Renal cortical epithelial cell (primary cell): ENCODE measurements at places on chromosomes 16 and 17.

DNA sequence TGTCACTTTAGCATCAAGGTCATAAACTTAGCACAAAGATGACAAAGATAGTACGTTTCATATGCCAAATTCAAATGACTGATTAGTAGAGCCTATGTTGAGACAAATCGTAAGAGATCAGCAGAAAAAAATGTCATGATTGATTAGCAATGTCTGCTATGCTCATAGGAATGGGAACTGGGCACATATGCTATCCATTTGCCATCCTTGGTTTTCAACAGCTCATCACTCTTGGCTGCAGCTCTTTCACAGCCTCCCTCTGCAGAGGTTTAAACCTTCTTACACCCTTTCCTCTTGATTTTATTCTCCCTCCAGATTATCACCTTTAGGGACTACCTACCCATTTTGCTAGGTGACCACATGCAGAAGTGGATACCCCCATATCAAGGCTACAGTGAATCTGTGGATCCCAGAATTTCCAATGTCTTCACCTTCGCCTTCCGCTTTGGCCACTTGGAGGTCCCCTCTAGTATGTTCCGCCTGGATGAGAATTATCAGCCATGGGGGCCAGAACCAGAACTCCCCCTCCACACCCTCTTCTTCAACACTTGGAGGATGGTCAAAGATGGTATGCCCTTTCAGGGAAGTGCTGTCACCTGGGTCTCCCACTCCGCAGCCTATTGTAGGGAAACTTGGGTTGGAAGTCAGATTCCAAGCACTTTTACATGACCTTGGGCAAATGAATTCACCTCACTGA, 16.2 kb downstream of the MPO start:
- no peak for DNase-seq

GRCh38 chr17:79171188-79171587, 96.6 kb downstream of the ENGASE start:
- DNase-seq, result no peak

DNA sequence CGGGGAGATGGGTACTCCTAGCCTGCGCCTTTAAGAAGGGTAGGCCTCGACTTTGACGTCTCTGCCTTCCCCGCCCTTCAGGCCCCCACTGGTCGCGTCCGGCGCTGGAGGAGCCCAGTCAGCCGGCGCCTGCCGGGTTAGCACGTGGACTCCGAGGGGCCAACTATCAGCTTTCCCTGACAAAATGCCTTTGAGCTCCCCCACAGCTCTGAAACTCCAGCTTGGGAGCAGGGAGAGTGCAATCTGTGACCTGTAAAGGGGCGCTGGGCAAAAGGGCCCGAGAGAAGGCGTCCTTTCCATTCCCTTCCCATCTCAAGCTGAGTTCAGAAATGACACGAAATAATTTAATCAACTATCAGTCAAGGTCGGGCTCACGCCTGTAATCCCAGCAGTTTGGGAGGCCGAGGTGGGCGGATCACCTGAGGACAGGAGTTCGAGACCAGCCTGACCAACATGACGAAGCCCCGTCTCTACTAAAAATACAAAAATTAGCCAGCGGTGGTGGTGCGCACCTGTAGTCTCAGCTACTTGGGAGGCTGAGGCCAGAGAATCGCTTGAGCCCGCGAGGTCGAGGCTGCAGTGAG, 2.3 kb upstream of the SLC25A39 start:
- peak; percentile 92 for DNase-seq

- no peak for DNase-seq
Measured at GRCh38 chr17:46197530-46197929, 4.3 kb upstream of the KANSL1 start.

DNA sequence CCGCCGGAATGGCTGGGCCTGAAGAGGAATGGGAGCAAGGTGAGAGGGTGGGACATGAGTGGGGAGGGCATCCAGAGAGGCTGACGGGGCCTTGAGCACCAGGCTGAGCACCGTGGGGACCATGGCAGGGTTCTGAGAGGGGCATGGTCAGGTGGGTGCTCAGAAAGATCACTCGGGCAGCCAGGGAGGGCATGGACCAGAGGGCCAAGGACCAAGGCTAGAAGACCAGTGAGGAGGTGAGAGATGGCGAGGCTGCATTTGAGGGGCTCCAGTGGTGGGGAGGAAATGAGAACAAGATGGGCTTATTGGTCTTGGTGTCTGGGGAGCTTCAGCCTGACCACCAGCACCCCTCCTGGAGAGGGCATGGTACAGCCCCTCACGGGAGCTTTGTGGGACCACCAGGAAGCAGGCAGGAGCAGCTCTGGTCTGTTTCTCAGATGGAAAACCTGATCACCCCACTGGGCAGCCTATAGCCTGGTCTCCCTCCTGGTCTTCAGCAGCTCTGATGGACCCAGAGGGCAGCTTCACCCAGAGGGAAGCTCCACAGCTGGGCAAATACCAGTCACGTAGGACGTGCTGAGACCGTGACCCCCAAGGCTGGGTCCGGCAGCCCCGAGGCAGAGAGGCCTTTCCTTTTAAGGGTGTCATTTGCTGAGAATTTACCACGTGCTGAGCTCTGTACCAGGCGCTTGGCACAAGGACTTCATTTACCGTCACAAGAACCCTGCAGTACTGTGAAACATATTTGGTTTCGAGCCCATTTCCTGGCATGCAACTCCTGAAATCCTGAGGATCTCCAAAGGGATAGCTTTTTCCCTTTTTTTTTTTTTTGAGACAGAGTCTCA, 11.4 kb upstream of the NCBP3 start:
- DNase-seq, result no peak

- DNase-seq, result no peak
Measured at GRCh38 chr17:57468932-57469775, 212.8 kb downstream of the MSI2 start.

DNA sequence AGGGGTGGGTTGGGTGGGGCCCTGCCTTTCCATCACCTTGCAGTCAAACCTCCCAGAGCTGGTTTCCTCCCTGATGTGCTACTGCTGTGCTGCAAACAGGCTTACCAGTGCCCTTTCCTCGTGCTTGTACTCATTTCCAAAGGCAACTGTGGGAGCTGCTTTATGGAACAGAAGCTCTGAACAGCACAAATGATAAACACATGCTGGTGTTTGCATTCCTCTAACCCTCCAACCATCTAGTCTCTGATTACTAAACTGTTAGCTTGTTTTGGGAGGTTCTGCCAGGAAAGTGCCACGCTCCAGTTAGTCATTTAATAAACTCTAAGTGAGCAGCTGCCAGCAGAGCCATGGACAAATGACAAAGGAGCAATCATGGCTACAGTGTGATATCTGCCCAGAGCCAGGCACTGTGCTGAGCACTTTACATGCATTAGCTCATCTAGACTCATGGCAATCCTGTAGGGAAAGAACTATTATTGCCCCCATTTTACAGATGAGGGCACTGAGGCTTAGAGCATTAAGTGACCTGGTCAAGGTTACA, 110.4 kb downstream of the VAT1L start:
- peak; percentile 50 for DNase-seq

DNA sequence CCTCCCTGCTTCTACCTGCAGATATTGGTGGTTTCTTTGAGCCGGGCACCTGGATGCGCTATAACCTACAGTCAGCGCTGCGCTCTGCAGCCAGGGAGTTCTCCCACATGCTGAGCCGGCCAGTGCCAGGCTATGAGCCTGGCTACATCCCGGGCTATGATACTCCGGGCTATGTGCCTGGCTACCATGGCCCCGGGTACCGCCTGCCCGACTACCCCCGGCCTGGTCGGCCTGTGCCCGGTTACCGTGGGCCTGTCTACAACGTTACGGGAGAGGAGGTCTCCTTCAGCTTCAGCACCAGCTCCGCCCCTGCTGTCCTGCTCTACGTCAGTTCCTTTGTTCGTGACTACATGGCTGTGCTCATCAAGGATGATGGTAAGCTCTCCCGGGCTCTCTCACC, 13.2 kb downstream of the CNTNAP1 start:
- no peak for DNase-seq

DNA sequence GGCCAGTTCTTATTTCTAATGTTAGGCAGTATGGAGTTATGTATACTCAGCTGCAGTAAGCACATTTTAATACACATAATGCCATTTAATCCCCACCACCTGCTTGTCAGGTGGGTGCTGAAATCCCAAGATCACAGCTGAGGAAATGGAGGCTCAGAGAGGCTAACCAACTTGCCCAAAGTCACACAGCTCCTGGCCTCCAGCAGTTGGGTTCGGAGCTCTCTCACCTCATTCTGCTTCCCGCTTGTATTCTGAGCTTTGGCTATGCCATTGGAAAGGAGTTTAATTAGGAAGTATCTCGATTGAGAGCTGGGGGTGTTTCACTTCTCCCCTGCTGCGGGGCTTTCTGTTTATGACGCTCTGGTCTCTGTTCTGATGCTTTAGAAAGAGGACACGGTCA, 72.6 kb upstream of the CACNG5 start:
- no peak for DNase-seq

DNA sequence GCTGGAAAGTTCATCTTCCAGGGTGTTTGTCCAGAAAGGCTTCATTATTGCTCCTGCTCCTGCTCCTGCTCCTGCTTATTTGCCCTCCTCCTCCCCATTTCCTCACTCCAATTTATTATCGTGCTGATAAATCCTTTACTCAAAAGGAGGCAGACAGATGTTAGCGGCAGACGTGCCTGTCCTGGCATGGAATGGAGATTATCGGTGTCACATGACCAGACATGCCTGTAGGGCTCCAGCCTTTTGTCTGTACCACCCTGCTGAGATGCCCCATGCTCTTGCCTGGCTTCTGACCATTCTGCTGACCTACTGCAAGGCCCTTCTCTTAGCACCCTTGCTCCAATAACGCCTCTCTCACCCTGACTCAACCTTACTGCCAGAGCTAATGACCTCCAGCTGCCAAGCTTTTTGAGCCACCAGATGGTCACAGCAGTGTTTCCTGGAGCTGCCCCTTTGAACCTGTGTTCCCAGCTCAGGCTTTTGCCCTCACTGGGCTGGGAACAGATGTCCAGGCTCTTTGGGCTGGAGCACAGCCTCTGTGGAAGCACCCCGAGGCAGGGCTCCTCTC, 12.8 kb downstream of the DNAH9 start:
- DNase-seq, result no peak

GRCh38 chr17:21470861-21471260, 94.7 kb downstream of the KCNJ12 start:
- DNase-seq, result no peak

- no peak for DNase-seq
Measured at GRCh38 chr16:27152801-27153200, 50.5 kb upstream of the KDM8 start.

DNA sequence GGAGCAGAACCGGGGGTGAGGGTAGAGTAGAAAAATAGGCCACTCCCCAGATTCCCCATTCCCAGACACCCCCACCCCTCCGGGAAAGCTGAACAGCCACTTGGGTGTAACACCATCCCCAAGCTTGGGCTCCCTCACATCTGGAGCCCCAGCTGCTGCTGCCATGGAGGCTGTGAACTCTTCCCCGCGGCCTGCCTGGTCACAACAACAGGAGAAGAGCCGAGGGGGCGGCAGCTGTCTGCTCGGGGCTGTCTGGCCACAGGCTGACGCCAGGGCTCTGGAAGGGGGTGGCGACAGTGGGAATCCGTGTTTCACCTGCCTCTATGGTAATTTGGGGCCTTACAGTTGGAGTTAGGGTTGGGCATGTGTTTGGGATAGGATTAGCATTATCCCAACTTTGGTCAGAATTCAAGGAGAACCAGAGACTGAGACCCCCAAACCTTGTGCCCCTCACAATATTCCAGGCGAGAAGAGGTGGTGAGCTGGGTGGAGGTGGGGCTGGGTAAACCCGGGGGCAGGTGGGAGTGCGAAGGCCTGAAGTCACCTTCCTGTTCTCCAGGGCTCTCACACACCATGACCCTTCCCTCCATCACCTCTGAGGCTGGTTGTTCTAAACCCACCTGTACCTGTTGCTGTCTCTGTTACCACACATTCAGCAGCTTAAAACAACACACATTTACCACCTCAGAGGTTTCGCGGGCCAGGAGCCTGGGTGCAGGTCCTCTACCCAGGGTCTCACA, 29.7 kb upstream of the NXPH3 start:
- DNase-seq, result no peak

DNA sequence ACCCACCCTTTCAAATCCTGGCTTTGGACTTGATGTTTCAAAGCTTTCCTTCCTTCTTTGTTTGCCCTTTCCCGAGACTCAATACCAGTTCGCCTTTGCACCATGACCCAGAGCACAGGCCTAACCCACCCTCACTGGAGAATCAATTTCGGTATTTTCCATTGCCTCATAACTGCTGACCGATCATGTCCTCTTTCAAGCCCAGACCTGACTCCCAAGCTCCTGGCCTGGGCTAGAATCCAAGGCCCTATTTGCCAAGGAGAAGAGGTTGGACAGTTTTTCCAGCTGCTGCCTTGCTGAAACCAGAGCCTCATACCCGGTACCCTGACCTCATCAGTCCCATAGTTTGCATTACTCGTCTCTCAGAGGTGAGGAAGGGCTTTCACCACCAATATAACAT, 35.3 kb upstream of the HELZ start:
- DNase-seq, result no peak

DNA sequence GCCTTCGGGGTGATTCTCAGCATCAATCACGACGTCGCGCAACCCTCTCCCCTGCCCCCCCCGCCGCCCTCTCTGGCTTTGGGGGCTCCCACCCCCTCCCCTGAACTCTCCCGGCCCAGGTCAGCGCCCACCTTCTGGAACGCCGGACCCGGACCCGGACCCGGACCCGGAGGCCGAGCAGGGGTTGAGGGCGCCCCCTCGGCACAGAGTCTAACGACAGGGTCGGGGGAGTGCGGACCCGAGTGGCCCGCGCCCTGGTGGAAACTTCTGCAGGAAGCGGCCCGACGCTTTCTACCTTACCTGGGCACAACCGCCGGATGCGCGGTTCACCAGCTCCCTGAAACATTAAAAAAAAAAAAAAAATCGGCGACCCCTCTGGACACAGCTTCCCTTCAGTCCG, 16.2 kb downstream of the SALL1 start:
- no peak for DNase-seq

- no peak for DNase-seq
Measured at GRCh38 chr17:68182940-68183551, 64.8 kb upstream of the AMZ2 start.

GRCh38 chr16:53757971-53758609, 54.1 kb downstream of the FTO start:
- no peak for DNase-seq

- DNase-seq, result no peak
Measured at GRCh38 chr17:35531160-35531559, 6.3 kb downstream of the SLFN12L start.

DNA sequence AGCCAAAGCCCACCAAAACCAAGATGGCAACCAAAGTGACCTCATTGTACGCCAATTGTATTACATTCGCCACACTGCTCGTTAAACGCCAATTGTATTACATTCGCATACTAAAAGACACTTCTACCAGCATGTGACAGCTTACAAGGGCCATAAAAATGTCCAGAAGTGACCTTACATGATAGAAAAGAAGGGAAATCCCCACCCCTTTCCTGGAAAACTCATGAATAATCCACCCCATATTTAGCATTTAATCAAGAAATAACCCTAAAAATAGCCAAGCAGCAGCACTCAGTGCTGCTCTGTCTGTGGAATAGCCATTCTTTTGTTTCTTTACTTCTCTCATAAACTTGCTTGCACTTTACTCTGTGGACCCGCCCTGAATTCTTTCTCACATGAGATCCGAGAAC, 25.7 kb downstream of the PSMD7 start:
- no peak for DNase-seq
